ENCODE measurements at places on chromosomes 7 and 10.

DNA sequence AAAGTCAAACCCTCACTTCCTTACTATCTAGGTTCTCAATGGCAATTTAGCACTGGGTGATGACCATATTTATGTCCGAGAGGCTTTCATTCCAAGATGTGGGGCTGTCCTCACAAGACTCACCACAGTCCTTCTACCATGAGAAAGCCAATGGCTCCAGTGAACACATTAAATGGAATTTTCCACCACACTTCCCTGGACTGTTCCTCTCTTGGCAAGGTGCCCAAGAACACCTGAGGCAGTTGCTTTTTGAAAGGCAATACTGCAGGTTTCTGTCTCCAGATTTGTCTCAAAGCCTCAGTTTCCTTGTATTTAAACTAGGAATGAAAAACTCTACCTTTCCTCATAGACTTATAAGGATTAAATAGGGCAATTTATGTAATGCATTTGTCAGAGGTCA is 24.2 kb downstream of the AFAP1L2 start:
- DNase-seq = no peak

- no peak for DNase-seq
Observed at GRCh38 chr10:112712536-112712935, 237.5 kb upstream of the TCF7L2 start.

DNA sequence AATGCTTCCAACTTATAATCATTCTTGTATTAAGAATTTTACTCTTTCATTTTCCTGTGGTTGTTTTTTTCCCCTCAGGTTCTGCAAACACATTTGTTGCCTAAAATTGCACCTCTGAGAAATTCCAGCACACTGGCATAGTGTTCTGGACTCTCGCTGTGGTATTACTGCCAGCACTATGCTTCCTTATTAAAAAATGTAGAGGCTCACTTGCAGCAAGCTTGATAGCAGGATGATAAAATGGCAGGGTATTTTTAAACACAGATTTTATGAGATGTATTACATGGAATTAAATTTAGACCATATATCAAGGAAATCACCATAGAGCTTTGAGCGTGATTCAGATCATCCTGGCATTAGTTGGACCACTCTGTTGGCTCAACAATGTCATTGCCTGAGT is 416.7 kb upstream of the AKR1E2 start:
- DNase-seq = no peak

- no peak for DNase-seq
Observed at GRCh38 chr7:138570715-138571114, 110.7 kb downstream of the TRIM24 start.

DNA sequence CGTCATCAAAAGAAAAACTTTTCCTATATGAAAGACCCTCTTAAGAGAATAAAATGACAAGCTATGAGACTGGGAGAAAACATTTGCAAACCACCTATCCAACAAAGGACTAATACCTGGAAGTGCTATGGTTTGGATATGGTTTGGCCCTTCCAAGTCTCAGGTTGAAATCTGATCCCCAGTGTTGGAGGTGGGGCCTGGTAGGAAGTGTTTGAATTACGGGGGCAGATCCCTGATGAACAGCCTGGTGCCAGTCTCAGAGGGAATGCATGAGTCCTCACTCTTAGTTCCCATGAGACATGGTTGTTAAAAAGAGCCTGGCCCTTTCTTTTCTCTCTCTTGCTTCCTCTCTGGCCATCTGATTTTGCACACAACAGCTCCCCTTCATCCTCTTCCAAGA is 6.3 kb downstream of the ALDH18A1 start:
- no peak for DNase-seq

- no peak for DNase-seq
Observed at GRCh38 chr10:69043931-69044531, 43.9 kb upstream of the SRGN start.

GRCh38 chr7:94431176-94431575 is 36.5 kb downstream of the COL1A2 start:
- no peak for DNase-seq

GRCh38 chr7:92782236-92782635 is 54.1 kb downstream of the CDK6 start:
- DNase-seq = peak; percentile 85

GRCh38 chr7:87058744-87059524 is 520 bp downstream of the ELAPOR2 start:
- peak; percentile 60 for DNase-seq

- DNase-seq = no peak
Observed at GRCh38 chr7:124022551-124022950, 10.3 kb downstream of the TMEM229A start.

DNA sequence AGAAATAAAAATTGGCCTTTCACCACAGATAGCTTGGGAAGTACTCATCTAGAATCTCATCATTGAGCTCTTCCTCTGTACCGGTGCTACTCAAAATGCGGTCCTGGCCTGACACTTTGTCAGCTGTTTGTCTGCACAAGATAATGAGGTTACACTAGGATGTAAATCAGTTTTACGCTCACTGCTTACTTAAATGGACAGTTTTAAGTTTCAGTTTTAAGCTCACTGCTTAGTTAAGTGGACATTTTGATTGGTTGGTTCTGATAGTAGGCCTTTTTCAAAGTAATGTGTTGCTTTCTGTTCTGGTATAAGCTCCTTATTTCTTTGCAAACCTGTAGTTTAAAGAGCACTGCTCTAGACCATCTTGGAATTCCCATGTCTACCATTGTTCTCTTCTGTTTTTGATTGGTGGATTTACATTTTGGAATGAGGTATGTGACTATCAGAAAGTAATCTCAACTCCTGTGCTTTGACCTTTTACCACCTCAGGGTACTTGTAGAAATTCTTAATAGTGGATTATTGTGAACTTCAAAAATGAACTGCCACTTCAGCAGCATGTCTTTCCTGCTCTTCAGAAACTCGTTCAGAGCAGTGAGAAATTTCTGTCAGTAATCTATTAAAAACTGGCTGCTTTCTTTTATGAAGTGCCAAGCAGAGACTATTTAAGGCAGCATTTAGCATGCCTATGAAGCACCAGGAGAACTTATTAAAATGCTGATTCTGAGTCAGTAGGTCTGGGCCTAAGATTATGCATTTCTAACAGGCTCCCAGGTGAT is 55.0 kb downstream of the C1GALT1 start:
- peak; percentile 26 for DNase-seq

- no peak for DNase-seq
Observed at GRCh38 chr10:124532788-124533187, 71.2 kb downstream of the LHPP start.

GRCh38 chr7:107847168-107847835 is 43.7 kb upstream of the DLD start:
- no peak for DNase-seq

GRCh38 chr7:111756687-111757178 is 194.4 kb upstream of the IMMP2L start:
- DNase-seq = peak; percentile 34

DNA sequence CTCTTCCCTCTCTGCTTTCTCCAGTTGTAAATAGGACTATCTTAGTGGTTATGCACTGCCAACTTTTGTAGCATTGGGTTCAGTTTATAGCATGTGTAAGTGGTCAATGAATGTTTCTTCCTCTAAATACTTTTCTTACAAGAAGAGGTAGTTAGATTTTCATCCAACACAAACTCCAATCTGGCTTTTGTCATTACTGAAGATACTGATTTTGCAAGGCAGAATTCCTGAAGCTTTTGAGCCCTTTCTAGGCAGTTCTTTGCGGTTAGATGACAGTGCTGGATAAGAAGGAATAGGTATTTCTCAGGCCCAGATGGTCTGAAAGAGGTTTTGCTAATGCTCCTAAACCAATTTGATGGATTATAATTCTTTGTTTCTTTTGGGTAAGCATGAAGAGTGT is 60.5 kb downstream of the BICC1 start:
- no peak for DNase-seq

Data from OCI-M1 (cell line).